Neural progenitor cell (in vitro differentiated cells): ENCODE measurements at places on chromosomes 1 and 21. TPM values are rescaled to one million over a fixed set of nuclear protein-coding genes. Genes with fewer than 3 reads are reported as not detected.
A peak's percentile ranks its signal among the peaks of the same experiment; 100 is the strongest.

DNA sequence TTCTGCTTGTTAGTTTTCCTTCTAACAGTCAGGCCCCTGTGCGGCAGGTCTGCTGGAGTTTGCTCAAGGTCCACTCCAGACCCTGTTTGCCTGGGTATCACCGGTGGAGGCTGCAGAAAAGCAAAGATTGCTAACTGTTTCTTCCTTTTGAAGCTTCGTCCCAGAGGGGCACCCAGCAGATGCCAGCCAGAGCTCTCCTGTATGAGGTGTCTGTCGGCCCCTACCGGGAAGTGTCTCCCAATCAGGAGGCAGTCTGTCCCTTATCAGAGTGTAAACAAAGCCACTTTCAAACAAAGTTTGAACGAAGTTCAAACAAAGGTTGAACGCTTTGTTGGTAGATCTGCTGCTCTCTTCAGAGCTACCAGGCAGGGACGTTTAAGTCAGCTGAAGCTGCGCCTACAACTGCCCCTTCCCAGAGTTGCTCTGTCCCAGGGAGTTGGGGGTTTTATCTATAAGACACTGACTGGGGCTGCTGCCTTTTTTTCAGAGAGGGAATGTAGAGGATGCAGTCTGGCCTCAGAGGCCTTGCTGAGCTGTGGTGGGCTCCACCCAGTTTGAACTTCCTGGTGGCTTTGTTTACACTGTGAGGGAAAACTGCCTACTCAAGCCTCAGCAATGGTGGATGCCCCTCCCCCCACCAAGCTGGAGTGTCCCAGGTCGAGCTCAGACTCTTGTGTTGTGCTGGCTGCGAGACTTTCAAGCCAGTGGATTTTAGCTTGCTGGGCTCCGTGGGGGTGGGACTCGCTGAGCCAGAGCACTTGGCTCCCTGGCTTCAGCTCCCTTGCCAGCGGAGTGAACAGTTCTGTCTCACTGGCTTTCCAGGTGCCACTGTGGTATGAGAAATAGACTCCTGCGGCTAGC, 401.8 kb downstream of the SRGAP2C start:
- DNase-seq, result peak; percentile 27

GRCh38 chr1:26779098-26779668, 8.6 kb upstream of the PIGV start:
- no peak for DNase-seq

Gene PADI1
- total RNA-seq, result 0.09 and 0.25 TPM in 2 replicates

DNA sequence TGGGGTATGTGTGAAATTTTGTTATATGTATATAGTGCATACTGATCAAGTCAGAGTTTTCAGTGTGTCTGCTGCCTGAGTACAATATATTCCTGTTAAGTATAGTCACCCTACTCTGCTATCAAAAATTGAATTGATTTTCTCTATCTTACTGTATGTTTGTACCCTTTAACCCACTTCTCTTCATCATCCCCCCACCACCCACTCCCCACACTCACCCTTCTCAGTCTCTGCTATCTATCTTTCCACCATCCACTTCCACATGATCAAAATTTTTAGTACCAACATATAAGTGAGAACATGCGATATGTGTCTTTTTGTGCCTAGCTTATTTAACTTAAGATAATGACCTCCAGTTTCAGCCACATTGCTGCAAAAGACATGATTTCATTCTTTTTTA, 4.2 kb downstream of the LY9 start:
- no peak for DNase-seq

DNA sequence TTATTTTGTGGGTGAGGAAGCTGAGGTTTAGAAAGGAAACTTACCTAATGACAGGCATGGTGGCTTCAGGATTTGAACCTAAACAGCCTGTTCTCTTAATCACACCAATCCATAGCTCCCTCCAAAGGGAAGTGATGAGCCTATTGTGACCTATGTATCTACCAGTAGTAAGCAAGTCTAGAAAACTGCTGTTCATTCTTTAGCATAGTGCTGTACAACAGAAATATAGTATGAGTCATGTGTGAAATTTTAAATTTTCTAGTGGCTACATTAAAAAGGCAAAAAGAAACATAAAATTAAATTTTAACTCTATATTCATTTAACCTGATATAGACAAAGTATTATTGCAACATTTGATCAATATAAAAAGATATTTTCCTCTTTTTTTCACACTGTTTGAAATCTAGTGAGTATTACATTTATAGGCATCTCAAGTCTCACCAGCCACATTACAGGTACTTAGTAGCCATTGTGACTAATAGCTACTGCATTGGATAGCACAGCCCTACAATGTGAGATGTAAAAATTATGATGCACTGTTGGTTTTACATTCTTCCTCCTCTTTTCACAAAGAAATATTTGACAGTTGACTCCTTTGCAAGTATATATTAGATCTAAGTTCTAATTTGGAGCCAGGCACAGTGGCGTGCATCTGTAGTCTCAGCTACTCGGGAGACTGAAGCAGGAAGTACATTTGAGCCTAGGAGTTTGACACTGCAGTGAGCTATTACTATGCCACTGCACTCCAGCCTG, 16.6 kb downstream of the IPO9 start:
- DNase-seq, result no peak

- peak; percentile 59 for DNase-seq
Measured at GRCh38 chr1:168234846-168235547, 9.2 kb downstream of the SFT2D2 start.

DNA sequence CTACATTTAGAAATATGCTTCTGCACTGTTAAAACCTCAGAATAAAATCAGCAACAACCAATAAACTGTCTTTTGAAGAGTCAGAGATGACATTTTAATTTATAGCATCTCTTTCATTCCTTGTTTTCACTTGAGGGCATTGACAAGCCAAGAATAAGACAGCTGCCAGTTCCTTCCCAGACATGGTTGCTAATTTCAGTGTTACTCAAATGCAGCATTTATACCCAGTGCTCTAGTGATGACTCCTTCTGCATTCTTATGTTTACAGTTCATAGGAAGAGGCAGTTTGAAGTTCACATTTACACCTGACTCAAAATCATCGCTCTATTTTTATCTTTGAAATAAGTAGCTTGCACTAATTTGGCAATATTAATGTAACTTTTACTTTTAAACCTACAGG, 44.9 kb downstream of the PLA2G4A start:
- no peak for DNase-seq

DNA sequence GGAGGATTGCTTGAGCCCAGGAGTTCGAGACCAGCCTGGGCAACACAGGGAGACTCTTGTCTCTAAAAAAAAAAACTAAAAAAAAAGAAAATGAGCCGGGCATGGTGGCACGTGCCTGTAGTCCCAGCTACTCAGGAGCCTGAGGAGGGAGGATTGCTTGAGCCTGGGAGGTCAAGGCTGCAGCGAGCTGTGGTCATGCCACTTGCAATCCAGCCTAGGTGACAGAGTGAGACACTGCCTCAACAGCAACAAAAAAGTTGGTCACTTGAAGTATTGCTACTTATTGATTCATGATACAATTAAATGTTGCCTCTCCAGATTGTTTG, 57.9 kb upstream of the CXADR start:
- no peak for DNase-seq

DNA sequence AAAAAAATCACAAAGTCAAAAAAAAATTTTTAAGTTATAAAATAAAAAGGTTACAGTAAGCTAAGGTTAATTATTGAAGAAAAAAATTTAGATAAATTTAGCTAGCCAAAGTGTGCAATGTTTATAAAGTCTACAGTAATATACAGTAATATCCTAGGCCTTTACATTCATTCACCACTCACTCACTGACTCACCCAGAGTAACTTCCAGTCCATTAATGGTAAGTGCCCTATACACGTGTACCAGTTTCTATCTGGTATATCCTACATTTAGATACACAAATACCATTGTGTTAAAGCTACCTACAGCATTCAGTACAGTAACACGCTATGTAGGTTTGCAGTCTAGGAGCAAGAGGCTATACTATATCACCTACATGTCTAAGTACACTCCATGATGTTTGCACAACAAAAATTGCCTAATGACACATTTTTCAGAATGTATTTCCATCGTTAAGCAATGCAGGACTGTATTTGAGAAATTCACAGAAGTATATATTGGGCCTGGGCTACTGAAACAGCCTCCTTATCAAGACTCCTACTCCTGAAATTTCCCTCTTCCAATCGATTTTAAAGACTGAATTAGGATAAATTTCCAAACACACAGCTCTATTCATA, 155.1 kb downstream of the COP1 start:
- no peak for DNase-seq

GRCh38 chr1:39450956-39451606, 40.4 kb upstream of the BMP8A start:
- DNase-seq, result no peak

- no peak for DNase-seq
Measured at GRCh38 chr1:70415882-70416281, 4.8 kb downstream of the CTH start.

DNA sequence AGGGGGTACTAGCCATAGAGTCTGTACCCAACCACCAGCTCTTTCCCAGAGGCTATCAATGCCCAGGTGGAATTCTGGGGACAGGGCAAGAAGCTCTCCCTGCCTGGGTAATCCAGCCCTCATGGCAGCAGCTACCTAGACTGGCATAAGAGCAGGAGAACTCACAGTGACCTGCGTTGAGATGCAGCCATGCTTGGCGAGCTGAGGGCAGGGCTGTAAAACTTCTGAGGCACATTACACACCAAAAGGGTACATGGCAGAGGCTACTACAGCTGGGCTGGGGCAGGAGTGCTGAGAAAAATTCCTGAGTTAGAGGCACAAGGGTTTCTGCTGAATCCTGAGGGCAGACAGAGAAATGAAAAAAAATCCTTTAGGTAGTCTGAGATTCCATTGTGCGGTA, 927.9 kb upstream of the B3GALT2 start:
- no peak for DNase-seq

- DNase-seq, result no peak
Measured at GRCh38 chr1:85421179-85421578, 43.8 kb downstream of the DDAH1 start.

DNA sequence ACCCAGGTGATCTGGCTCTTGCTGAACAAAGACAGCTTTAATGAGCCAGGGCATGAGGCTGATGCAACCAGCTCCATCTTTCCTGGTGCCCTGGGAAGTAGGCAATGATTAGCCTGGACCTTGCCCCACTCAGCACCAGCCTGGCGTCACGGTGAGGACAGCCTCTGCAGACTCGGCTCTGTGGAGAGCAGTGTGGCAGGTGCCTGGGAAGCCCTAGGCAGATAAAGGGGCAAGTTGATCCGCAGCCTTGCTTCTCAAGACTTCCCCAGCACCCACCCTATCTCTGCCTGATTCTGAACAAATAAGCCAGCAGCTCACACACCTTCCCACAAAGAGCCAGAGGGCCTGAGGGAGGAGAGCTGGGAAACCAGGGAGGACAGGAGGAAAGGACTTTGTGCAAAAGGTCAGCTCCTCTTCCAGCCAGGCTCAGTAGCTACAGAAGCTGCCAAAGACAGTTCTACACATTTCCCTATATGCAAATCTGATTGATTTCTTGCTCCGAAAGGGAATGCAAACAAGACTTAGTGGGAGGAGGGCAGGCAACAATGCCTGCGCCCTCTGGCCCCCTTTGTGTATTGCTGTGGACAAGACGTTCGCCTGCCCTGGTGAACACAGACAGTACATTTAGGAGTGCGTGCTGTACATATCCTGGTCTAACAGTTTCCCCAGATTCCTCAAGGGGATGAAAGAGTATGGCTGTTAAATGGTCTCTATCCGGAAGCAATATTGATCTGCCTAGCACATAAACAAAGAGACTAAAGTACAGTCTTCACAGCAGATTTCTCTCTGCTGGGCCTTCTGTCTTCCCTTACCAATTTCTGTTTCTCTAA, 63.8 kb downstream of the BCAR3 start:
- DNase-seq, result peak; percentile 33

GRCh38 chr1:1273209-1273511, 494 bp downstream of the UBE2J2 start:
- DNase-seq, result no peak

- DNase-seq, result no peak
Measured at GRCh38 chr1:26210147-26210870, 19.9 kb downstream of the CATSPER4 start.

DNA sequence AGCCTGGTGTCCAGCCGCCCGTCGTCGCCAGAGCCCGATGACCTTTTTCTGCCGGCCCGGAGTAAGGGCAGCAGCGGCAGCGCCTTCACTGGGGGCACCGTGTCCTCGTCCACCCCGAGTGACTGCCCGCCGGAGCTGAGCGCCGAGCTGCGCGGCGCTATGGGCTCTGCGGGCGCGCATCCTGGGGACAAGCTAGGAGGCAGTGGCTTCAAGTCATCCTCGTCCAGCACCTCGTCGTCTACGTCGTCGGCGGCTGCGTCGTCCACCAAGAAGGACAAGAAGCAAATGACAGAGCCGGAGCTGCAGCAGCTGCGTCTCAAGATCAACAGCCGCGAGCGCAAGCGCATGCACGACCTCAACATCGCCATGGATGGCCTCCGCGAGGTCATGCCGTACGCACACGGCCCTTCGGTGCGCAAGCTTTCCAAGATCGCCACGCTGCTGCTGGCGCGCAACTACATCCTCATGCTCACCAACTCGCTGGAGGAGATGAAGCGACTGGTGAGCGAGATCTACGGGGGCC, 1.2 kb downstream of the OLIG2 start:
- DNase-seq, result peak; percentile 70

- DNase-seq, result no peak
Measured at GRCh38 chr1:42927920-42928505, 30.7 kb downstream of the SLC2A1 start.

Gene AIRE
- not detected in 2 replicates for total RNA-seq

GRCh38 chr1:246782120-246782900, 58.1 kb downstream of the SCCPDH start:
- DNase-seq, result no peak

Gene FLAD1
- 19.3 and 47.4 TPM in 2 replicates for total RNA-seq

Gene LENEP
- total RNA-seq, result not detected in 2 replicates

GRCh38 chr1:33306653-33307493, 14.0 kb downstream of the A3GALT2 start:
- no peak for DNase-seq

GRCh38 chr21:31329456-31330143, 14.5 kb downstream of the TIAM1 start:
- no peak for DNase-seq

DNA sequence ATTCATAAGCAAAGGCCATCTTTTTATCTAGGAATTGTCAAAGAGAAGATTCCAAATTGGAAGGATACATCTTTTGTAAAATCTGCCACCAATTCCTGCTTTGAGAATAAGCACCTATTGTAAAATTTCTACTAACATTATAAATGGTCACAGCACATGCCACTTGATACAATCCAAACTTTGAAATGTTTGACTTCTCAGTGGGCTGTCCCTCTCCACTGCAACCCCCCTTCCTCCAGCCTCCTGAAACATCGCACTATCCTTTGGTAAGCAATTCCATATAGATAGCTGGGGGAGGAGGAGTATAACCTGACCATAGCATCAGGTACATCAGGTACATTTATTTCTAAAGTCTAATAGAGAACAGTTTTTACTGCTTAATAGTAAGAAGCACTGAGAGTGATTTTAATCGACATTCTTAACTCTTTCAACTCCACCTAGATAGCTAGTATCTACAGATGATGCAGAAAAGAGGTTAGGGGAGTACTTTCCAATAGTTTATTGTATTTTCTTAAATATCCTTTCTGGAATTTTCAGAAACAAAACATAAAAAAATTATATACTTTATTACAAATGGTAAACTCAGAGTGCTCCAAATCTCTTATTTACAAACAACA, 2.9 kb downstream of the JUN start:
- no peak for DNase-seq
